ENCODE measurements at places on chromosomes 2 and 18.

GRCh38 chr18:63379639-63379962 lies 12.6 kb upstream of the KDSR start:
- no peak for DNase-seq

- no peak for DNase-seq
Measured at GRCh38 chr2:48131539-48132270, 225.4 kb upstream of the FBXO11 start.

GRCh38 chr18:36899289-36899688 lies 70.4 kb downstream of the KIAA1328 start:
- DNase-seq: no peak

- DNase-seq: no peak
Measured at GRCh38 chr2:54083021-54083420, 32.4 kb upstream of the ACYP2 start.

- no peak for DNase-seq
Measured at GRCh38 chr2:190197143-190197720, 122.4 kb downstream of the HIBCH start.
